Natural killer cell (primary cell): ENCODE measurements at places on chromosomes 1 and 21. TPM values are rescaled to one million over a fixed set of nuclear protein-coding genes. Genes with fewer than 3 reads are reported as not detected.

GRCh38 chr1:170075186-170075585 is 691 bp upstream of the KIFAP3 start:
- peaks cover 9% of the 10 kb centered on the region for H3K4me1 ChIP-seq
- no peaks in the 10 kb centered on the region for H3K36me3 ChIP-seq
- no peaks in the 10 kb centered on the region for H3K27me3 ChIP-seq
- H3K4me3 ChIP-seq: peak overlapping the region; percentile 65
- H3K27ac ChIP-seq: peak overlapping the region; percentile 89

DNA sequence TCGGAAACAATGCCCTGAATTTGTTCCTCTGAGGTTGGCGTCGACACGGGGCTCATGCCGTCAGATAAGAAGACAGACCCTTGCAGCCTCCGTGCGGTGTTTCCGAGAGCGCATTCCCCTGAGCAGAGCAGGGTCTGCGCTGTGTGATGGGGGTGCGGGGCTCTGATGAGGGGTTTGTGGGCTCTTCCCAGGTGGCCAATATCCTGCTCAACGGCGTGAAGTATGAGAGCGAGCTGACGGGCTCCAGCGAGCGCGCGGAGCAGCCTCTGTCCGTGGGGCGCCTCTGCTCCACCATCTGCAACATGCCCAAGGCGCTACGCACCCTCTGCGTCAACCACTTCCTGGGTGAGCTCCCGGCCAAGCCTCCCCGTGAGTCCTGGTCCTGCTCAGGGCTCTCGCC is 17.3 kb downstream of the SLC45A1 start:
- no peaks in the 10 kb centered on the region for H3K27me3 ChIP-seq
- H3K27ac ChIP-seq: no peak overlapping the region
- no peak for DNase-seq
- H3K4me3 ChIP-seq: no peak overlapping the region
- H3K4me1 ChIP-seq: no peaks in the 10 kb centered on the region

ADORA1 gene
- total RNA-seq: not detected

DNA sequence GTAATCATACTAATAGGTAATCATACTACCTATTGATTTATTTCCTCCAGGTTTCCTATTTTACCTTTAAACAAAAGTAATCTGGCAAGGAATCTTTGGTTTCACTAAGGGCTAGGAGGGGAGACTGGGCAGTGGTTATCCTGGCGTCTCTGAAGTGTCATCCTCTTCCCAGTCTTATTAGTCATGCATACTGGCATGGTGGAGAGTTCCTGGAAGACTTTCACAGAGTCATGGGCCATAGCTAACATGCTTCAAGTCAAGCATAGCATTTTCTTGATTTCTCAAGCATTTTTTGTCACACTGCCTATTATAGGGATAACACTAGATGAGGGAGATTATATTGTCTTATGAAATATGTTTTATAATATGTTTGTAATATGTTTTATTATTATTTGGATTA is 64.0 kb upstream of the ASB17 start:
- no peaks in the 10 kb centered on the region for H3K27me3 ChIP-seq
- DNase-seq: no peak
- no peak overlapping the region for H3K4me3 ChIP-seq
- no peaks in the 10 kb centered on the region for H3K36me3 ChIP-seq
- H3K4me1 ChIP-seq: no peaks in the 10 kb centered on the region

POMGNT1 gene
- 51.3 TPM for total RNA-seq

FAM20B gene
- total RNA-seq: 35.2 TPM

CFH gene
- total RNA-seq: 2.7 TPM

DNA sequence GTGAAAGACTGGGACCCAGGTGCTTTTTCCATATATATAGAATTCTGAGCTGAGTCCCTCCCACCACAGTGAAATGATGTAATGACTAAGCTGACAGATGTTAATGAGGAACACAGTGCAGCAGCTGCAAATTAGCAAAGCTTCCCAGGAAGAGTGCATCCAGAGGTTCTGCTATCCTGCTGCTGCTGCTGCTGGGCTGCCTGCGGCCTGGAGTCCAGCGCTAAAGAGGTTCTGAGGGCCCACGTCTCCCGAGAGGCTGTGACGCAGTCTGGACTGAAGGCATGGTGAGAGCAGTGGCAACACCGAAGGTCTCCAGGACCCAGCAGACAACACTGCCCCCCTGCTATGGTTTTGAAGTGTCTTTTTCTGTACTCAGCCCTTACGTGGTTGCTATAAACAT is 63.9 kb downstream of the URB2 start:
- peaks cover 19% of the 10 kb centered on the region for H3K4me1 ChIP-seq
- no peaks in the 10 kb centered on the region for H3K36me3 ChIP-seq
- no peak overlapping the region for H3K27ac ChIP-seq
- H3K27me3 ChIP-seq: peaks cover 2% of the 10 kb centered on the region
- DNase-seq: no peak

GPATCH4 gene
- 27.3 TPM for total RNA-seq

SPRR2B gene
- not detected for total RNA-seq

GRCh38 chr1:37865348-37866120 is 6.1 kb upstream of the MTF1 start:
- no peaks in the 10 kb centered on the region for H3K4me1 ChIP-seq
- H3K4me3 ChIP-seq: no peak overlapping the region
- no peak for DNase-seq
- H3K27ac ChIP-seq: no peak overlapping the region
- H3K36me3 ChIP-seq: peaks cover 54% of the 10 kb centered on the region

DNA sequence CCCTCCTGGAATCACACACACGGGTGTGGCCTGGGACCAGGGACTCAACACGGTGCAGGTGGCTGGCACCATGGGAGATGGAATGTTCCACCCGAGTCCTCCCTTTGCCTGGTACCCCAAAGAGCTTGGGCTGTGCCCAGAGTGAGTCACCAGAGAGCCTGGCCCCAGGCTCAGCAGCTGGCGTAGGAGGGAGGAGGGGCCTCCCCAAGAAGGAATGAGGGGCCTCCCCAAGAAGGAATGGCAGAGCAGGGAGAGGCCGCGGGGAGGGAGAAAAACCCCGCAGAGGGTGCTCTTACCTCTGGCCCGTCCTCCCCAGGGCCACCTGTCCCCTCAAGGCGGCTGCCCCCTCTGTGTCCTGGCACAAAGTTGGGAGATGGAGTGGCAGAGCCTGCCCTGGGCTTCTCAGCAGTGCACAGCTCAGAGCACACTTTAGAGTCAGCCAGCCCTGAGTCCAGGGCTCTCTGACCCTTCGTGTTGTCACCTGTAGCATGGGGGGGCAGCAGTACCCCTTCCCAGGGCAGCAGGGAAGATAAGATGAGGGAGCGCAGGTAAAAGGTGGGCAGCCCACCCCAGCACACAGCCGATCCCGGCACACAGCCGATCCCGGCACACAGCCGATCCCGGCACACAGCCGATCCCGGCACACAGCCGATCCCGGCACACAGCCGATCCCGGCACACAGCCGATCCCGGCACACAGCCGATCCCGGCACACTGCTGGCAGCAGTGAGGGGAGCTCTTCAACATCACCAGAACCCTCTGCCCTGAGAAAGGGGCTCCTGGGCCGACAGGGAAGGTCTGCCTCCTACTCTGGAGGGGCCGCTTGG is 20.2 kb upstream of the KCNAB2 start:
- DNase-seq: no peak
- H3K36me3 ChIP-seq: peaks cover 7% of the 10 kb centered on the region

DMBX1 gene
- not detected for total RNA-seq

DNA sequence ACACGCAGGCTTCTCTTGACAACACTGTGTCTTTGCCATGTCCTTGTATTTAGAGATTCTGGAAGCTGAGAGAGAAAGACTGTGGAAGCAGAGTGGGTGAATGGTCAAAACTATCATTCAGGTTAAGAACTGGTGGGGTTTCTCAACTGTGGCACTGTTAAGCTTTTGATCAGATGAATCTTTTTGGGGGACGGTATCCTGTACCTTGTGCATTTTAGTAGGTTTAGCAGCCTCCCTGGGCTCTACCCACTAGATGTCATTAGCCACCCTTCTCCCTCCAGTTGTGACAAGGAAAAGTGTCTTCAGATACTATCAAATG is 39.4 kb downstream of the ATP1A1 start:
- H3K27ac ChIP-seq: no peak overlapping the region
- H3K36me3 ChIP-seq: no peaks in the 10 kb centered on the region
- DNase-seq: no peak
- peaks cover 4% of the 10 kb centered on the region for H3K4me1 ChIP-seq

GRCh38 chr1:117231748-117232373 is 21.1 kb upstream of the VTCN1 start:
- H3K4me1 ChIP-seq: no peaks in the 10 kb centered on the region
- no peaks in the 10 kb centered on the region for H3K27me3 ChIP-seq
- no peaks in the 10 kb centered on the region for H3K36me3 ChIP-seq
- no peak overlapping the region for H3K4me3 ChIP-seq

DNA sequence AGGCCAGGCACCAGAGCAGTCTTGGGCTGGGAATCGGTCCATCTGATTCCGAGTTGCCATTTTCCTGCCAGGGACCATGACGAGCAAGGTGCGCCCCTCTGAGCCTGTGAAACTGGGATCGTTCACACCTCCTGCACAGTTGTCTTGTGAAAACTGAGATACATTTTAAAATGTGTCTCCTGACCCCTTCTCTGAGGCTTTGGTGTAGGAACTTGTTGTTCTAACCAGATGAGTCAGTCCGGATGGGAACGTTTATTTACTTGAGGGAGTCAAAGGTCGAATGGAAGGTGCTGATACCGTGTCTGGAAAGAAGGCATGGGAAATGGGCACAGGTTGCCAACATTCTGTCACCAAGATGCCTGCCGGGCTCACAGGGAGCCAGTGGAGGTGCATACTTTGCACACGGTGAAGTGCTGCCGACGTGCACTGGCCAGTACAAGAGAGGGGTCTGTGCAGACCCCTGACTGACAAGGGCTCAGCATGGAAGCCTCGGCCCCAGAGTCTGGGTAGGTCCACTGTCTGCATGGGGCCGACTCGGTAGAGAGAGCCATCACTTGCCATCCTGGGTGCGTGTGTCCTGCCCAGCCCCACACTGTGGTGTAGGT is 7.4 kb upstream of the KCNN3 start:
- DNase-seq: no peak
- H3K4me3 ChIP-seq: no peak overlapping the region

GRCh38 chr1:66143651-66144050 is 351.0 kb downstream of the PDE4B start:
- H3K36me3 ChIP-seq: no peaks in the 10 kb centered on the region
- no peaks in the 10 kb centered on the region for H3K27me3 ChIP-seq
- no peaks in the 10 kb centered on the region for H3K4me1 ChIP-seq
- no peak overlapping the region for H3K4me3 ChIP-seq

DNA sequence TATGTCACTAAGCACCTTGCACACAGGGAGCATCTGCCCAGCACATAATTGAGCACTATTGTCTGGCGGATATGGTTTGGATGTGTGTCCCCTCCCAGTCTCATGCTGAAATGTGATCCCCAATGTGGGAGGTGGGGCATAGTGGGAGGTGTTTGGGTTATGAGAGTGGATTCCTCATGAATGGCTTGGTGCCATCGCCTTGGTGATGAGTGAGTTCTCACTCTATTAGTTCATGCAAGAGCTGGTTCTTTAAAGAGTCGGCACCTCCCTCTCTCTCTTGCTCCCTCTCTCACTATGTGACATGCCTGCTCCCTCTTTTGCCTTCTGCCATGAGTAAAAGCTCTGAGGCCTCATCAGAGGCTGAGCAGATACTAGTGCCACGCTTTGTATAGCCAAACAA is 9.5 kb downstream of the CTSK start:
- H3K4me3 ChIP-seq: no peak overlapping the region
- no peaks in the 10 kb centered on the region for H3K27me3 ChIP-seq

ITGB2 gene
- total RNA-seq: 1,223 TPM

DNA sequence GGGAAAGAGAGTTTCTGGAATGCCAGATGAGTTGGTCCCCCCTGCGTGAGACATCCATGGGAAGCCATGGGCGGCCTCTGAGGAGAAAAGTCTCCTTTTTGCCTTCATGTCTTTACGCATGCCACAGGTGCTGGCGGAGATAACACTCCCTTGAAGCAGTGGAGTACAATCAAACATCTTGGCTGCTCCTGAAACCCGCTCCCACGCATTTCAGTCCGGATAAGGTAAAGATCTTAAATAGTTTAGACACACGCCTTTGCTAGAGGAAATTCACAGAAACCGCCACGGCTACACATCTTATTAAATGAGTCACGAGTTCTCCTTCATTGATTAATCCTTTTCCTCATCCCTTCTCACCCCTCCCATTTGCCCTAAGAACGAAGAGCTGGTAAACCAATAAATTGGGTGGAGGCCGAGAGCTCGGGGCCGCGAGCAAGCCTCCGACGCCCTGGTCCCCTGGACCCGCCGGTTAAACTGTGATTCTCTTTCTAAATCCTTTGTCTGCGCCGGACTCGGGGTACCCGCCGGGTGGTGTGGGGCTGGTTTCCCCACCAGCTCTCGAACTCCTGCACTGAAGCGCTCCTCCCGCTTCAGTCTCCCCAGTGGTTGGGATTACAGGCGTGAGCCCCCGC is 6.6 kb upstream of the ZNF669 start:
- no peak overlapping the region for H3K27ac ChIP-seq
- H3K4me3 ChIP-seq: peak overlapping the region; percentile 2
- H3K36me3 ChIP-seq: no peaks in the 10 kb centered on the region
- H3K27me3 ChIP-seq: peaks cover 27% of the 10 kb centered on the region
- H3K4me1 ChIP-seq: peaks cover 16% of the 10 kb centered on the region
- DNase-seq: peak; percentile 32

GRCh38 chr1:2981981-2982614 is 39.2 kb upstream of the ACTRT2 start:
- no peaks in the 10 kb centered on the region for H3K4me1 ChIP-seq
- no peak for DNase-seq
- H3K4me3 ChIP-seq: no peak overlapping the region
- H3K36me3 ChIP-seq: no peaks in the 10 kb centered on the region

DNA sequence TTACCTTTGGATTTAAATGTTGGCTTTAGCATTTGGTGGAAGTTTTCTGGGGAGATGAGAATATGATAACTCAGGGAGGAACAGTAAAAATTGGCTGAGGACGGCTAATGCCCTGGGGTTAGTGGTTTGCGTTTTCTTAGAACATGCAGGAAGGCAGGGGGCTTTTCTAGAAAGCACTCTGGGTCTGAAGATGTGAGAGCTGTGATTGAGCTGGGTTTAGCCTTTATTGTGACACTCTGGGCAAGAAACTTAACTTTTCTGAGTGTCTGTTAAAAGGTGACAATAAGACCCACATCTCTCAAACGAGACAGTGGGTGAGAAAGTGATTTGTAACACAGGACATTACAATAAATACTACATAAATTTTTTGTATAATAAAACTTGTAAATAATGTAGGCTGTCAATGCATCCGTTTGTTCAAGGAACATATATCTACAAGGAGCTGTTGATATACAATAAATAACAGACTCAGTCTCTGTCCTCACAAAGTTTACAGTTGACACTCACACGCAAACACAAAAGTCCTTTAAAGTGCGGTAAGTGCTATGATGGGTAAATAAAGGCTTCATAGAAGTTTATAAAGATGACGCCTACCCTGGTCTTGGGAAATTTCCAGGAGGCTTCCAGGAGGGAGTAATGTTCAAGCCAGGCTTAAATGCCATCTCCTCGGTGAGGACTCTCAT is 49.5 kb upstream of the MRPS6 start:
- H3K27me3 ChIP-seq: no peaks in the 10 kb centered on the region
- H3K27ac ChIP-seq: peak overlapping the region; percentile 73
- H3K36me3 ChIP-seq: no peaks in the 10 kb centered on the region
- DNase-seq: no peak
- no peak overlapping the region for H3K4me3 ChIP-seq

GRCh38 chr1:17924578-17924977 is 169.4 kb downstream of the ACTL8 start:
- no peaks in the 10 kb centered on the region for H3K36me3 ChIP-seq
- no peak for DNase-seq
- no peak overlapping the region for H3K27ac ChIP-seq
- no peak overlapping the region for H3K4me3 ChIP-seq
- H3K27me3 ChIP-seq: no peaks in the 10 kb centered on the region
- H3K4me1 ChIP-seq: no peaks in the 10 kb centered on the region
